ENCODE measurements at places on chromosomes 5 and 9.
A peak's percentile ranks its signal among the peaks of the same experiment; 100 is the strongest.

DNA sequence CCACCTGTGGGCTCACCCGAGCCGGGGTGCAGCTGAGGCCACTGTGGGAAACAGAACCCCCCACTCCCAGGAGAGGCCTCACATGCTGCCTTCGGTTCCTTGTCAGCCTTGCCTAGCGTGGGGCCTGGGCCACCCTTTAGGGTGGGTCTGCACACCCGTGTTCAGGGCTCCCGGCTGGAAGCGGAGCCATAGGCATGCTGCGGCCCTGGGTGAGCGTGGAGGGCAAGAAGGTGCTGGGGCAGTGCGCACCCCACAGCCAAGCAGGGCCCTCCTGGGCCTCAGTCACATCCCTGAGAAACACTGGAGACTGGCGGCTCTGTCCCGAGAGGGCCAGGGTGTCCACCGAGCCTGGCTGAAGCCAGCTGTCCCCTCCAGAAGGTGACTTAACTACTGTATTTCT lies 41.9 kb downstream of the GOLM1 start:
- no peak for DNase-seq

GRCh38 chr5:164191240-164191639 lies 685.8 kb downstream of the MAT2B start:
- no peak for DNase-seq

DNA sequence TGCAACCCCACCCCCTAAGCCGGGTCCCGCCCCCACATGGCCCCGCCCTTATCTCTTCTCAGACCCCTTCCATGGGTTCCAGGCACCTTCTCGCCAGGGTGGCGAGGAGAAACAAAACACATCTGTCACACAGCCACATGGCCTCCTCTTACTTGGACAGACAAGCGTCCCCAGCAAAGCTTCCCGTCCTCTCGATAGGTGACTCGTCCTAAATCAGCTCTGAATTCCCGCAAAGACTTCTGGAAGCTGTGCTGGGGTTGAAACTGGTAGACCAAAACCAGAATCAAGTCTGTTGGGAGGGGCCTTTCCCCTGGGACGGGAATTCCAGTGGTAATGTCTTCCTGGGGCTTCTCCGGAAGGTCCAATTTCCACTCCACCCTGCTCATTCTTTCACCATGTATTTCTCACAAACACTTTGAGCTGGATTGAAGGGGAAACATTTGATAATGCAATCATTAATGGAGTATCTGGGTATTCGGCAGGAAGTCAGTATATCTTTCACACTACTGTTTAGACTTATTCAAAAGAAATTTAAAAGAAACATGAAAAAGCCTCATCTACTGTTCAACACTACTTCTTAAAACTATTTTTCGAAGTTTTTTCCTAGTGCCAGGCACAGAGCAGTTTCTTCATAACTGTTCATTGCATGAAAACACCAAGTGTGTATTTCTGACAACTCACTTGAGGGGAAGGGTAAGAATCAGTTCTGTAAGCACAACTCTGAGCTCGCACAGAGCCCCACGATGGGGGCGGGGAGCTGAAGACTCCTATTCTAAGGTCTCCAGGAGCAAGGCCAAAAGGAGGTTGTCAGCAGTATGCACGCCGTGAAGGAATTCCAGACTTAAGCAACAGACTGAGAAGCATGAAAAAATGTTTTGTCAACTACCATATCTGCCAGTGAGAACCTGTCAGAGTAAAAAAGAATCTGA lies 644 bp upstream of the CTNNAL1 start:
- DNase-seq = no peak

DNA sequence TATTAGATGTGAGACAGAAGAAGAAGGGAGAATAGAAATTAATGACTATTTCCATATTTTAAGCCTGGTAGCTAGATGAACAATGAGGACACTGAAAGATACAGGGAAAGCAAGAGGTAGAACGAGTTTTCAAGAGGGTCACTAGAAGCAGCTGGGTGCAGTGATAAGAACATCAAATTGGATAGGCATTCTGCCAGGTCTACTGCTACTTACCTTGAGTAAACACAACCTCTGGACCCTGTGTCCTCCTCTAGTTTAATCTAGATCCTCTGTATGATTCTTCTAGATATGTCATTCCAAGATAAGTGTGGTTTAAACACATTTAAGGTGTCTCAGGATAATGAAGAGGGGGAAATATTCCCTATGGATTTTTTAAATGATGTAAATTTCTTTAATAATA lies 31.2 kb downstream of the OTP start:
- no peak for DNase-seq

GRCh38 chr9:112866662-112867274 lies 23.9 kb downstream of the SLC46A2 start:
- DNase-seq = no peak

DNA sequence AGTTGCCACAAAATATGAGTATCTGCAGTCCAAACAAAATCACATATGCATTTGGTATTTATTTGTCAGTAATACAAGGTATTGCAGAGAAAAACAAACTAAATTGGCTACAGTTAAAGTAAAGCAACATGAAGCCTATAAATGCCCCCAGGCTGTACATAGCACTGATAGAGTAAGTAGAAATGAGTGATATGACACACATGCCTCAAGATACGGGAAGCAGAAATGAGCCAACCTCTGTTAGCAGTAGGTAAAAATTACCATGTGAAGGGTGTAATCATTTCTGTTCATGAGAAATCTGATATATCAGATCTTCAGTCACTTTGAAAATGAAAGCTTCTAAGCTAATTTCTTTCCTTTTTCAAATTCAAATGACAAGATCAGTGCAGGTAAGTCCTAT lies 131.1 kb downstream of the CHSY3 start:
- no peak for DNase-seq

DNA sequence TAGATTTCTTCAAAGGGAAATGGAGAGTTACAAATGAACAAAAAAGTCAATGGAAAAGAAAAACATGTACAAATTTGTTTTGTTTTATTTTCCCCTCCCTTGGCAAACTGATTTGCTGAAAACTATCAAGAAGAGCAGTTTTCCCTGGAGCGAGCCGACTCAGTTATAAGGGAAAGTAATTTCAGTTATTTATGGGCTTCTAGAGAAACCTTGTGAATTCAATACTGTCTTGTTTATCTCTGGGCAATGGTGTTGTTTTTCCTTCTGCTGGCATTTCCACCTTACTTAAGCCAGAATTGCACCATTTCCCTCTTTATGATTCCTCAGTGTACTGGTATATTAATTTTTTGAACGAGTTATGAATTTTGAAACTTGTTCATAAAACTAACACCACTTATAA lies 1163.6 kb downstream of the CDH12 start:
- no peak for DNase-seq

DNA sequence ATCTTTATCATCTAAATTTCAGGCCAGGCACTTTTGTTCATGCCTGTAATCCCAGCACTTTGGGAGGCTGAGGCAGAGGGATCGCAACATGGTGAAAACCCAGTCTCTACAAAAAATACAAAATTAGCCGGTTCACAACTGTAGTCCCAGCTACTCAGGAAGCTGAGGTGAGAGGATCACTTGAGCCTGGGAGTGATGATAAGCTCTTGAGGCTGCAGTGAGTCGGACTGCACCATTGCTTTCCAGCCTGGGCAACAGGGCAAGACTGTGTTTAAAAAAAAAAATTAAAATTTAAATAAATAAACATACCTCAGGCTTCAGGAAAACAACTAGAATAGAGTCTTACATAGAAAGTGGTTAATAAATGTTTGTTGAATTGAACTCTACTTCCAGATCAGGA lies 147.4 kb downstream of the AGTPBP1 start:
- DNase-seq = no peak

DNA sequence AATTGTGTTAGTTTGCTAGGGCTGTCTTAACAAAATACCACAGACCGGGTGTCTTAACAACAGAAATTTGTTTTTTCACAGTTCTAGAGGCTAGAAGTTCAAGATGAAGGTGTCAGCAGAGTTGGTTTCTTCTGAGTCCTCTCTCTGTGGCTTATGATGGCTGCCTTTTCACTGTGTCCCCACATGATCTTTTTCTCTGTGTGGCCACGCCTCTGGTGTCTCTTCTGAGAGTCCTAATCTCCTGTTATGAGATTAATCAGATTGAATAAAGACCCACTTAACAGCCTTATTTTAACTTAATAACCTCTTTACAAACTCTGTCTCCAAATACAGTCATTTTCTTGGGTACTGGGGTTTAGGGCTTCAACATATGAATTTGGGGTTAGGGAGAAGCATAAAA lies 561.1 kb downstream of the NR2F1-AS1 start:
- no peak for DNase-seq

GRCh38 chr9:35575478-35575877 lies 29.6 kb upstream of the TESK1 start:
- DNase-seq = no peak

GRCh38 chr9:87285183-87285850 lies 212.3 kb upstream of the DAPK1 start:
- DNase-seq = no peak

DNA sequence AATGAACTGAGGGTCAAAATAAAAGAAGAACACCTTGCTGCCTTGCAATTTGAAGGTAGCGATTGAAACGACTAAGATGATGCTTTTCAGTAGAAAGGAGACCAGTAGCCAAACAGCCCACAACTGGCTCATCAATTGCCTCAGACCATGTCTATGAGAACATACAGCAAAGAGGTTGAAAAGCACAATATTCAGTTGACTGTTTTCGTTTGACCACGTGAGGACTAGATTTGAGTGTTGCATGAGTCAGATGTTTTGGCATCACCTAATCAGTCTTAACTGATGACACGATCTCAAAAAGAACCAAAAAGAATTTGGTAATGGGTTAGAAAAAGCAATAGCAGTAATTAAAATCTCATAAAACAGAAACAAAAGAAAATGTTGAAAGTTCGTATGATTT lies 82.7 kb upstream of the IL7R start:
- no peak for DNase-seq

GRCh38 chr5:17907094-17907493 lies 272.8 kb downstream of the TAF11L14 start:
- DNase-seq = peak; percentile 61

GRCh38 chr9:114454652-114455051 lies 50.6 kb downstream of the WHRN start:
- no peak for DNase-seq

DNA sequence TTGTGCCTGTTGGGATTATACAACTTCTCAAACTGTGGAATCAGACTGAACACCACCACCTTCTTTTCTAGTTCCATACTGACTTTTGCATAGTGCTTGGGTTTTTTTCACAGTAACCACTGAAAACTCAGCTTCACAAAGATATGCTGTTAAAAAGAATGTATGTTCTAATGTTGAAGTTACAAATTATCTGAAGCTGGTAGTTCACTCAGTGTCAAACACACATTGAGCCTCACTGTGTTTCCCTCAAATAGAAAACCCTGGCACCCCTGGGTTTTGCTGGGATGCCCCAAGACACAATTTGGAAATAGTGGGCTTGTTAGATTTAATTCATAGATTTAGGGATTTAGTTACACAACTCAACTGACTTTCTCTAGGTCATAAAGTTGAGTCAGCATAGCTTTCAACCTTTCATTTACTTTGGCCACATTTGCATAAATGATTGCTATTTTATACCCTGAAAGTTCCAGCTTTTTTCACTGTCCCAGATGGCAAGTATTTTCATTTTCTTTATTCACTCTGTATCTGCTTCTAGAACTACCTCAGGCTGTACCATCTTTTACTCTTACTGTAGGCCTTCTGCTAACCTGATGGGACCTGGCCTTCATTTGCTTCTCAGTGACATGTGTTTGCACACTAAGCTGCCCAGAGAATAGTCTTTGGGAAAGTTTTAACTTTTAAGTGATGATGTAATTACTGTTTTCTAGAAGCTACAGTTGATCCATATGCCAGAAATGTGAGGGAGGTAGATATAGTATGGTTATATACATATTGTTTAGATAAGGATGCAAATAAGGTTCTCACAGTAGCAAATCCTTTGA lies 115.1 kb downstream of the CDC42SE2 start:
- peak; percentile 22 for DNase-seq

DNA sequence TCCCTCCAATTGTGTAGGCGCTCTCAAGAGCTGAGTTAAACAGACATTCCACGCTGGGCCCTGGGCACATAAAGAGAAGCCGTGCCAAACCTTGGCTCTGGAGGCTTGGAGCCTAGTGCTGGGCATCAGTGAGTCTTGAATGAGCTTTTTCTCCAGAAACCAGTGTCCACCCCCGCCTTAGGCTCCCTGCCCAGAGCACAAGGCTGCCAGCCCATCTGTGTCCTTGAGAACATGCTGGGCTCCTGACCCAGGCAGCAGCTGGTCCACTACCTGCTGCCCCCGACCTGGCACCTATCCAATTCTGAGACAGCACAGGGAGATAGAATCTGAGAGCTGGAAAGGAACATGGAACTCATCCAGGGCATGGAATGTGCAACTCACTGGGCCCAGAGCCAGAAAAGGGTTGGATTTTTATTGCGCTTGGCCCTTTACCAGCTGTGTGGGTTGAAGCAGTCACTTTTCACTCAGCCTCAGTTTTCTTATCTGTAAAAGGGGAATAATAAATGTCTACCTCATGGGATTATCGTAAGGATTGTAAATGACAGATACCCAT lies 92.4 kb upstream of the CPLX2 start:
- no peak for DNase-seq

DNA sequence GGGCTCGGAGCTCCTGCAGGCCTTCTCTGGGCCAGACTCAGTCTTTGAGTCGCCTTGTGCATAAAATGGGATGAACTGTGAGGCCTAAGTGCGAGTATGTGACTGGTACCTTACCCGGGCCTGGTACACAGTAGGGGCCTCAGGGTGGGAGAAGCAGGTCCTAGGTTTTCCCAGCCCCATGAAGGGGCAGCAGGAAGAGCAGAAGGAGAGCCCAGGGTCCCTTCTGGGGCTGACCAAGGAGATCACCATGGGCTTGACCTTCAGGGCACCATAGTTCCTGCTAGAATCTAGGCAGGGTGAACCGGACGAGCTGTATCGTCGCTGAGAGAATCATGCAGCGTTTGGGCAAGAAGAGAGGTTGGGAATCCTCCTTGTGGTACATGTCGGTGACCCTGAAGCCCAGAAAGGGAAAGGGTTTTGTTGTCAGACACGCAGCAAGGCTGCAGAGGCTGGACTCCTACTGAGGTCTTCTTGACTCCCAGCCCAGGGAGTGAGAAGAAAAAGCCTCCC lies 373 bp upstream of the PHYKPL start:
- DNase-seq = no peak

DNA sequence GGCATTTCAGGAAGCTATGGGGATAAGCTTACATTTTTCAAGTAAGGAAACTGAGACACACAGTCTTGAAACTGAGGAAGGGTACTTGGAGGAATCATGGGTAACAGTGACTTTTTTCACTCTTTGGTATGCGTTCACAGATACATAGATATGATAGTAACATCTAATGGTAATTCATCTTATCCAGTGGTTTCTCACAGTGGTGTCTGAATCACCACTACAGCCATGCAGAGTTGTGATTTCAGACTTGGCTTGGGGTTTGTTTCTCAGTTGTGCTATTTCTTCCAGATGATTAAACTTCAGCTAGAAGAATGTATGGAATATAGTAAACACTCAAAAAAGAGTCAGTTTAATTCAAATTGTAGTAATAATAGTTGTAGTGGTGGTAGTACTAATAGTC lies 239.1 kb upstream of the NUDT12 start:
- no peak for DNase-seq

GRCh38 chr5:135997673-135998335 lies 31.0 kb upstream of the TGFBI start:
- no peak for DNase-seq

GRCh38 chr5:116536316-116537083 lies 38.1 kb downstream of the SEMA6A start:
- no peak for DNase-seq
